ENCODE measurements at places on chromosomes 2 and 18. TPM values are rescaled to one million over a fixed set of nuclear protein-coding genes. Genes with fewer than 3 reads are reported as not detected.

- DNase-seq, result no peak
Measured at GRCh38 chr2:182379241-182379640, 47.6 kb downstream of the PDE1A start.

DNA sequence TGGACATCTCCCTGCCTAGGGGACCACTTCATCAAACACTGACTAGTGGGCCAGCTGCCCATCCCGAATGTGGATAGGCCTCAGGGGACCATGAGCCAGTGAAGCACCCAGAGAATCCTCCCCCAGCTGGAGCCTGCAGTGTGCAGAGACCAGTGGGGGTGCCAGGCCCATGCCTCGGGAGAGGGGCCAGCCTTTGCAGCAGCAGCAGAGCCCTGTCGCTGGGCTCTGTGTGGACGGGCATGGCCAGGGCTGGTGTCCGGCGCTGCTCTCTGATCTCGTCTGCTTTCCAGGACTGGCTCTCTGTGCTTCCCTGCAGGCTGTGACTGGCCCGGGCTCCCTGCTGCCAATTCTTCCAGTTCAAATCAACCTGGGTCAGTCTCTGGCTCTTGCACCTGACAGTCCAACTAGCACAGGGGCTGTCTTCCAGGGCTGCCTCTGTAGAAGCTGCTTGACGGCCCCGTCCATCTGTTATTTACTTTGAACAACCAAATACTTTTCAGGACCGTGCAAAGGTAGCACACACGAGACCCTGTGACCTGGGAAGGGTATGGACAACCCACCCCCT, 11.4 kb downstream of the KCNIP3 start:
- no peak for DNase-seq

- DNase-seq, result peak; percentile 31
Measured at GRCh38 chr2:24509425-24509824, 18.4 kb downstream of the NCOA1 start.

- DNase-seq, result no peak
Measured at GRCh38 chr2:172467382-172467781, 40.0 kb downstream of the ITGA6 start.

Gene EFHD1
- total RNA-seq, result not detected

Gene RAB31
- total RNA-seq, result 44.6 TPM

Gene DLX2
- 0.52 TPM for total RNA-seq
